HL-60 (cell line): ENCODE measurements at places on chromosomes 4 and X.

DNA sequence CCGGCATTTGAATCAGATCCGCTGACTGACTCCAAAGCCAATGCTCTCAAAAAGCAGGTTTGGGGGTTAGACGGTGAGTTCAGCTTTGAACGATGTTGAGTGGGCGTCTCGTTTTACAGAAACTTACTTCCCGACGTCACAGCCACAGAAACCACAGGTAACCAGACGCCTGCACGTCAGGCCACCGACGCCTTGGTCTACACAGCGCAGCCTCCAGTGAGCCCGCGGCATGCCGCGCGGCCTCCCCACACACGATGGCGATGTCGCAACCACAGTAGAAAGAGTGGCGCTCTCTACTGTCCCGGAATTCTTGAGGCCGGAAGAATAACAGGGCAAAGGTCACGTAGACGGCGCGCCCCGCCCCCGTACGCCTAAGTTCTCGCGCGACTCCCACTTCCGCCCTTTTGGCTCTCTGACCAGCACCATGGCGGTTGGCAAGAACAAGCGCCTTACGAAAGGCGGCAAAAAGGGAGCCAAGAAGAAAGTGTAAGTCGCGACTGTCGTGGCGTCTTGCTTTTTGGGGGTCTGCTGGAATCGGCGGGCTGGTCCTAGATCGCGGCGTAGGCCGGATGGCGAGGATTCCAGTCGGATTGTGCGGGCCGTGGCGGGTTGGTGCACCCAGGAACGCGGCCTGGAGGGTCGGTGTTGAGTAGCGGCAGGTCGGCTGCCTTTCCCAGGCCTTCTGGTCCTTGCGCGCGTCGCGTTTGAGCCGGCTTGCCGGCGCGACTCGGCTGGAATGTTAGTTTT is at the start of gene RPS3A:
Gene RPS3A, plus strand, starts transcription at position 400 of the 747 bp plus-strand sequence. Its CDS starts 25 bp downstream, at position 425.
- DNase-seq = peak; percentile 98

- DNase-seq = peak; percentile 64
These were observed 14.1 kb upstream of the SCRG1 start for GRCh38 chr4:173413036-173413435.

DNA sequence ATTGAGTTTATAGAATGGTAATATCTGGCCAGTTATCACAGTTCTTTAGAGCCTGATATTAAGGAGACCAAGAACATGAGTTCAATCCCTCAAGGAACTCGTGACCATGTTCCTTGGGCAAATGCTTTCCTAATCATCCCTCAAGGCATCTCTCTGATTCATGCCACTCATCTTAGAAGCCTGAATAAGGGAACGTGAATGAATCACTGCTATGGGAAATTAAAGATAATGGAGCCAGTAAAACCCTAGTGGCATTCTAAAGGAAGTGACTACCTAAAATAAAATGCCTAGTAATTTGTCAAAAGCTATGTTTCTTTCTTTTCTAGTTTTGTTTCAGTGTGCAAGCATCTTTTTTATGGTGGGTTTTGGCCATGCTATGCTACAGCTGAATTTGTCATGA is 1161.3 kb downstream of the C4orf33 start:
- no peak for DNase-seq

- no peak for DNase-seq
These were observed 48.5 kb downstream of the NELFA start for GRCh38 chr4:1960170-1960825.

GRCh38 chr4:138627096-138627495 is 384.9 kb upstream of the SLC7A11 start:
- no peak for DNase-seq

DNA sequence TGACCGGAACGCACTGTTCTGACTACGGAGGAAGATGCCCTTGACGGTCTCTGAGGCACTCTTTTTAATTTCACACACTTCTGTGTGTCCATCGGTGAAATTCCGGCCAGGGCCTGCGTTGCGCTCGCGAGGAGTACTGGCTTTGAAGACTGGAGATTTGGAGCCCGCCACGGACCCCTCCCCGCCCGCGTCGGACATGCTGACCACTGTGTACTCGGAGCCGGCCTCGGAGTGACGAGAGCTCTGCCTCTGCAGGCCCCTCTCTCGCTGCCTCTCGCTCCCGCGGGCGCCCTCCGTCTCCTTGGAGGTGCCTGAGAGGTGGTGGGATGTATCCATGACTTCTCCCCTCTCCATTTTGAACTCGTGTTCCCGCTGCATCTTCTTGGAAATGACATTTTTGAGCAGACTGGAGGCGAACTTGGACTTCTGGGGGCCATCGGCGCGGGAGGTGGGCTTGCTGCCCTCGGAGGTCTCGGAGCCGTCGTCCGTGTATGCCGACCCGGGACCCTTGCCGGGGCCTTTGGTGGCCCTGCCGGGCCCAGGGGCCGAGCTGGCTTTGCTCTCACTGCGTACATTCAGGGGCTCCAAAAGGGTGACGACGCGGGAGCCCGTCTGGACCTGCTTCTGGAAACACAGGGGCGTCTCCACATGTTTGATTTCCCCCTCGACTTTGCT is 5.7 kb downstream of the C4orf54 start:
- DNase-seq = no peak

DNA sequence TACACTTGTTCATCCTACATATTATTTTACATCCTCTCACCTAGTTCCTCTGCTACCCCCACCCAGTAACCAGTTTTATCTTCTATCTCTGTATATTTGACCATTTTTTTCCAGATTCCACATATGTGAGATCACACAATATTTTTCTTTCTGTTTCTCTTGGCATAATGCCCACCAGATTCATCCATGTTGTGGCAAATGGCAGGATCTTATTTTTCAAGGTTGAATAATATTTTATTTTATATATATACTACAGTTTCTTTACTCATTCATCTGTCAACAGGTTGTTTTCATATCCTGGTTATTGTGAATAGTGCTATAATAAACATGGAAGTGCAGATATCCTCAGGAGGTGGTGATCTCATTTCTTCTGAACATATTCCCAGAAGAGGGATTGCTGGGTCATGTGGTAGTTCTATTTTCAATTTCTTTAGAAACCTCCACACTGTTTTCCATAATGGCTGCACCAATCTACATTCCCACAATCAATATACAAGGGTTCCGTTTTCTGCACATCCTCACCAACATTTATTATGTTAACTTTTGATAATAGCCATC is 48.2 kb downstream of the THAP9 start:
- DNase-seq = no peak

- DNase-seq = no peak
These were observed 25.7 kb upstream of the CSF2RA start for GRCh38 chrX:1242891-1243402.

DNA sequence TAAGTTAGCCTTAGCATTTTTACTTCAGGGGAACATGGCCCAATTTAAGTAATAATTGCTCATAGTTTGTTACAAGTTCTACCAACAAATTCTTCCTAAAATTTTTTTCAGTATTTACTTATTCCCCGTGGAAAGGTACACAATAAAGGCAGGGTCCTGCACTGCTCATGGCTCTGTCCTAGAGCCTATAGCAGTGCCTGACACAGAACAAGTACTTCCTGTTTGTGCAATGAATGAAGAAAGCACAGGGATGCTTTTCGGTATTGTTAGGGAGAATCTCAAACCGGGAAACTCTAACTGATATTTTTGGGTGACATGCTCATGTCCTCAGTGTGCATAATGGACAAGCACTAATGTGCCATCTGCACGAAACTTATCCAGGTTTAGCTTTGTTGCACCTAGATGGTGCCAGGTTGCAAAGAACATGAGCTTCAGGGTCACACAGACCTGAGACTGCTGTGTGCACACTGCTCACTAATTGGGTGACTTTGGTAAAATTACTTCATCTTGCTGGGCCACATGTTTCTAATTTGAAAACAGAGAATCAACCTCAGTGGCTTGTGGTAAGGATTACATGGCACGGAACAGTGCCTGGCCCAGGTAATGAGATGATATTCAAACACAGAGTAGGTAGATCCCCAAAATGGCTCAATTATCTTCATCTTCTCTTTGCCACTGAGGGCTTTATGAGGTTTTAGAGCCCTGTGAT is 175.8 kb upstream of the NPY2R start:
- DNase-seq = no peak

DNA sequence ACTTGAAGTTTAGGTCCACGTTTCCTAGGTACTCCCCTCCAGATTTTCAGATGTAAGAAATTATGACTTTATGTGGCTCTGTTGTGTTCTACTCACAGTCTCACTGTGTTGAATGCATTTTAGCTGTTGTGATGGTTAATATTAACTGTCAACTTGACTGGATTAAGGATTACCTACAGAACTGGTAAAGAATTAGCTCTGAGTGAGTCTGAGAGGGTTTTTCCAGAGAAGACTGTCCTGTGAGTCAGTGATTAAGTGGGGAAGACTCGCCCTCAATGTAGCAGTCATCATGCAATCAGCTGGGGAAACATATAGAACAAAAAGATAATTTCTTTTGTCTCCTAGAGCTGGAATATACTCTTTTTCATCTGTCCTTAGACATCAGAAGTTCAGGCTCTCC is 493.4 kb downstream of the ACTRT1 start:
- DNase-seq = no peak

GRCh38 chr4:42471896-42472295 is 74.6 kb downstream of the SHISA3 start:
- DNase-seq = no peak

- peak; percentile 26 for DNase-seq
These were observed 18.8 kb downstream of the ATP1B4 start for GRCh38 chrX:120380699-120381098.

- no peak for DNase-seq
These were observed 18.3 kb downstream of the FBXL5 start for GRCh38 chr4:15636818-15637217.

DNA sequence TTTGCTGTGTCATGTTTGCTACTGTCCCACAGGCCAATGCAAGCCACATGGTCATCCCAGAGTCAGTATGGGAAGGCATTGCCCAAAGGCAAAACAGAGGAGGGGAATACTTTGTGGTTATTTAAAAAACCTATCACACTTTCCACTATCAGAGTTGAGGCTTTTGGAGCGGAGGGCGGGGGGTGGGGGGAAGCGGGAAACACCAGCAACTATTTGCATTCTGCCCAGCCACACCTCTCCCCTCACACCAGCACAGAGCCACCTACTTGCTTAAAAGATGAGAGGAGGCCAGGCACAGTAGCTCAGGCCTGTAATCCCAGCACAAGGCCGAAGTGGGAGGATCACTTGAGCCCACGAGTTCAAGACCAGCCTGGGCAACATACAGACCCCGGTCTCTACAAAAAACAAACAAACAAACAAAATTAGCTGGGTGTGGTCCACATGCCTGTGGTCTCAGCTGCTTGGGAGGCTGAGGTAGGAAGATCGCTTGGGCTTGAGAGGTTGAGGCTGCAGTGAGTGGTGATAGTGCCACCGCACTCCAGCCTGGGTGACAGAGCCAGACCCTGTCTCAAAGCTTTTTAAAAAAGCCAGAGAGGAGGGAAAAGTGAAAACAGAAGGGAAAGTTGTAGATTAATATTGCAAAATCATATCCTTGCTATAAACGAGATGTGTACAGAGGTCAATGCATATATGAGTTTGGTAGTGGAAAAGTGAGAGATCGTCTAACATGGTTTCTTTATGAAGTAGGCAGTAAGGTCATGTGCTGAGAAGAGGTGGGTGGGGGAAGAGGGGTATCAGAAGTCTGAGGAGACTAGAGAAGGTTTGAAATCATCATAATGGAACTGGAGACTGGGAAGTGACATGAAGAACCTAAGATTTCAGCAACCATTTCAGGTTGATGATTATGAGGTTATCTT is 1.9 kb upstream of the CHST7 start:
- no peak for DNase-seq

DNA sequence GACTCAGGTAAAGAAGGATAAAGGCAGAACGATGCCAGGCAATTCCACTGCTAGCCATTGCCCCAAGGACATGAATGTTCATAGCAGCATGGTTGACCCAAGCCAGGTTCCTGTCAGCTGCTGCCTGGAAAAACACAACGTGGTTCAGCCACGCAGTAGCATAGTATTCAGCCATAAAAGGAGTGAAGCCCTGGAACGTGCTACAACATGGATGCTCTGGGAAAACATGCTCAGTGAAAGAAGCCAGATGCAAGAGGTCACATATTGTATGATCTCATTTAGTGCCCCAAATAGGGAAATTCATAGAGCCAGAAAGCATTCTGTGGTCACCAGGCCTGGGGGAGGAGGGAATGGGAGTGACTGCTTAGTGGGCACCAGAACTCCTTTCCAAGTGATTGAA is 129.8 kb downstream of the GPR143 start:
- no peak for DNase-seq

GRCh38 chrX:20130357-20130756 is 11.3 kb downstream of the EIF1AX start:
- DNase-seq = no peak

DNA sequence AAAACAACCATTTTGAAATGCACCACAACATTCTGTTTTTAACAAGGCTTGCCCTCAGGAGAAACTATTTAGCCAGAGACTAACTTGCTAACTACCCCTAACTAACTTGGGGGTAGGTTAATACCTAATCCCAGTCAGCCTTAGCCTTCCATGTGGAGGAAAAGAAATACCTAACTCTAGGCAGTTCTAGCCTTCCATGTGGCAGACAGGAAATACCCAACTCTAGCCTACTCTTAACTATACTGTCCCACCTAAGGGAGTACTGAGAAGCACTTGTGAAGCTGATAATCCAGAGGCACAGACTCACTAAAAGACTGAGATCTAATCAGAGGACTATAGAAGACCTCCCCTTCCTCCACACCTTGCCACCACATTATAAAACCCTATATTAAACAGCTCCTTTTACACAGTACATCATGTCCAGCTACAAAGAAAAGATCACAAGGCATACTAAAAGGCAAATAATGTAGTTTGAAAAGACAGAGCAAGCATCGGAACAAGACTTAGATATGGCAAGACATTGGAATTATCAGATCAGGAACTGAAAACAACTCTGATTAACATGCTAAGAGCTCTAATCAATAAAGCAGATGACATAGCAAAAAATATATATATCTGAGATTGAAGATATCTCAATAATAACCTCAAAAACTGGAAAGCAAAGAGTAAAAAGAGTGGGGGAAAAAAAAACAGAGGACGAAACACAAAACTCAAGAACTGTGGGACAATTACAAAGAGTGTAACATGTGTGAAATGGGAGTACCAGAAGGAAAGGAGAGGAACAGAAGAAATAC is 52.2 kb downstream of the FRYL start:
- DNase-seq = no peak

DNA sequence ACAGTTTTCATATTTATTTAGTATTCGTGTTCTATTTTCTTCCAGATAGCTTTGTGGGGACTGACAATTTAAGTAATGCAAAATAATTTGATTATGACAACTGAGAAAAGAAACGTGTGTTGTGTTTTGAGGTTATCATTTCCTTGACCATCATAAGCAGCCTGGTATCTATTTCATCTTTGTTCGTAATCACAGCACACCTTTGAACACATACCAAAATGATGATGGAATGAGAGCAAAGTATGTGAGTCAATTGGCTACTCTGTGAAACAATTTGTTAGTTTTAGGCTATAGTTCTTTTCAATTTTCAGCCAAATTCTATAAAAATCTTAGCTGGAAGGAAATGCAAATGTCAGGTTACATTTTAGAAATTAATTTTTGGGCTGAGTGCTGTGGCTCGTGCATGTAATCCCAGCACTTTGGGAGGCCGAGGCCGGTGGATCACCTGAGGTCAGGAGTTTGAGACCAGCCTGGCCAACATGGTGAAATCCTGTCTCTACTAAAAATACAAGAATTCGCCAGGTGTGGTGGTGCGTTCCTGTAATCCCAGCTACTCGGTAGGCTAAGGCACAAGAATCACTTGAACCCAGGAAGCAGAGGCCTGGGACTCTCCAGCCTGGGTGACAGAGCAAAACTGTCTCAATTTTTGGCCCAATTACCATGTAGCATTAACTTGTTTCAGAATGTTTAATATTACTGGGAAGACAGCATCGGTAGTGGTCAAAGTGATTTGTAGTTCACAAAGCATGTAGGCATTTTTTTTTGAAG is 1.1 kb upstream of the DUSP21 start:
- DNase-seq = no peak
